Central memory CD8-positive, alpha-beta T cell (primary cell): ENCODE measurements at places on chromosomes 12 and 14.

- H3K27ac ChIP-seq = no peak overlapping the region
- no peaks in the 10 kb centered on the region for H3K27me3 ChIP-seq
- H3K4me1 ChIP-seq = no peaks in the 10 kb centered on the region
- peaks cover 1% of the 10 kb centered on the region for H3K36me3 ChIP-seq
These were observed 196.2 kb upstream of the ARHGAP5 start for GRCh38 chr14:31880935-31881334.

- H3K27me3 ChIP-seq = peaks cover 30% of the 10 kb centered on the region
- H3K36me3 ChIP-seq = no peaks in the 10 kb centered on the region
- H3K4me3 ChIP-seq = no peak overlapping the region
- DNase-seq = no peak
These were observed 47.5 kb downstream of the PRMT8 start for GRCh38 chr12:3538466-3539030.

- no peak overlapping the region for H3K27ac ChIP-seq
- no peaks in the 10 kb centered on the region for H3K36me3 ChIP-seq
- no peaks in the 10 kb centered on the region for H3K27me3 ChIP-seq
- DNase-seq = no peak
- peaks cover 15% of the 10 kb centered on the region for H3K4me1 ChIP-seq
These were observed 48.4 kb downstream of the ANAPC7 start for GRCh38 chr12:110355073-110355472.

- DNase-seq = no peak
- H3K36me3 ChIP-seq = no peaks in the 10 kb centered on the region
- H3K27ac ChIP-seq = no peak overlapping the region
- H3K4me1 ChIP-seq = peaks cover 21% of the 10 kb centered on the region
- H3K27me3 ChIP-seq = no peaks in the 10 kb centered on the region
These were observed 115.0 kb upstream of the PZP start for GRCh38 chr12:9323144-9323681.

DNA sequence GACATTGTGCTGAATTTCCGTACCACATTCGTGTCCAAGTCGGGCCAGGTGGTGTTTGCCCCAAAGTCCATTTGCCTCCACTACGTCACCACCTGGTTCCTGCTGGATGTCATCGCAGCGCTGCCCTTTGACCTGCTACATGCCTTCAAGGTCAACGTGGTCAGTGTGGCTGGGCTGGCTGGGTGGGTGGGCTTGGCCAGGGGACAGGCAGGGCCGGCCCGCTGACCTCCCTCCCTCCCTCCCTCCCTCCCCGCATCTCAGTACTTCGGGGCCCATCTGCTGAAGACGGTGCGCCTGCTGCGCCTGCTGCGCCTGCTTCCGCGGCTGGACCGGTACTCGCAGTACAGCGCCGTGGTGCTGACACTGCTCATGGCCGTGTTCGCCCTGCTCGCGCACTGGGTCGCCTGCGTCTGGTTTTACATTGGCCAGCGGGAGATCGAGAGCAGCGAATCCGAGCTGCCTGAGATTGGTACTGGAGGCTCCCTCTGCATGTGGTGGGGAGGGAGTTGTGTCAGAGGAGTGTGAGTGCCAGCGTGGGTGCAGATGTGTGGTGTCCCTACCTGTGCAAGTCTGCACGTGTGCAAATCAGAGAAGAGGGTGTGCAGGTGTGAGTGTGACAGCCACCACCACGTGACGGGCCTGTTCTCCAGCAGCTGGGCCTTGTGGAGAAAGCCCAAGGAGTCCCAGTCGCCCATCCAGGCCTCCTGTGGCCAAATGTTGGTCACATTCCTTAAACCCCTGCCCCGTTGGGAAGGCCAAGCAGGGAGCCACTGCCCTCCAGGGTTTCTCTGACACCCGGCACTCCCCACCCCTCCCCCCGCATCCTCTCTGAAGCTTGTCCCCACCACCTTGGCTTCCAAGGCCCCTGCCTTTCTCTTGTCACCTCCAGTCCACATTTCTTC is 5.3 kb downstream of the KCNH3 start:
- peaks cover 12% of the 10 kb centered on the region for H3K4me1 ChIP-seq
- H3K36me3 ChIP-seq = no peaks in the 10 kb centered on the region
- peaks cover 28% of the 10 kb centered on the region for H3K27me3 ChIP-seq
- no peak overlapping the region for H3K4me3 ChIP-seq
- no peak overlapping the region for H3K27ac ChIP-seq
- DNase-seq = no peak

- H3K27ac ChIP-seq = no peak overlapping the region
- no peaks in the 10 kb centered on the region for H3K4me1 ChIP-seq
- H3K27me3 ChIP-seq = no peaks in the 10 kb centered on the region
These were observed 61.0 kb upstream of the PTHLH start for GRCh38 chr12:28033538-28033915.

GRCh38 chr14:98721061-98721460 is 550.9 kb downstream of the BCL11B start:
- no peak for DNase-seq
- H3K27ac ChIP-seq = no peak overlapping the region
- H3K4me1 ChIP-seq = peaks cover 8% of the 10 kb centered on the region

DNA sequence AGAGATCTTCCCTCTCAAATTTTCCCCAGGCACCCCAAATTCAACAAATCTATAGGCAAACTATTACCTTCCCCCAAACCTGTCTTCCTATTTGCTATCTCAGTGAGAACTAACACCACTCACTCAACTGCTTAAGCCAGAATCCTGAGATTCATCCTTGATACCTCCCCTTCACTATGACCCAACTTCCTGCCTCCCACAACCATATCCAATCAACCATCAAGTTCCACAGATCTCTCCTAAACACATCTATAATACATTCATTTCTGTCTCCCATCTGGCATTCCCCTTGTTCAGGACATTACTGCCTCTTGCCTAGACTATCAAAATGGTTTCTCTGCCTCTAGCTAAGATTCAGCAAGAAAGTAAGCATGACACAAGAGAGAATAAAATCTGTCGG is 21.3 kb downstream of the YAF2 start:
- no peaks in the 10 kb centered on the region for H3K36me3 ChIP-seq
- no peak for DNase-seq
- H3K27ac ChIP-seq = peak overlapping the region; percentile 8

GRCh38 chr12:111170543-111170942 is 198.4 kb downstream of the PHETA1 start:
- peaks cover 71% of the 10 kb centered on the region for H3K27me3 ChIP-seq
- no peaks in the 10 kb centered on the region for H3K36me3 ChIP-seq
- no peak overlapping the region for H3K4me3 ChIP-seq
- H3K4me1 ChIP-seq = no peaks in the 10 kb centered on the region
- no peak for DNase-seq

GRCh38 chr12:104482113-104482512 is 25.4 kb downstream of the CHST11 start:
- peaks cover 92% of the 10 kb centered on the region for H3K4me1 ChIP-seq
- peak overlapping the region; percentile 37 for H3K4me3 ChIP-seq
- peak overlapping the region; percentile 26 for H3K27ac ChIP-seq
- no peaks in the 10 kb centered on the region for H3K27me3 ChIP-seq
- no peak for DNase-seq

GRCh38 chr14:88500611-88501010 is 54.2 kb downstream of the PTPN21 start:
- no peaks in the 10 kb centered on the region for H3K4me1 ChIP-seq
- H3K4me3 ChIP-seq = no peak overlapping the region
- H3K27ac ChIP-seq = no peak overlapping the region
- no peaks in the 10 kb centered on the region for H3K36me3 ChIP-seq

DNA sequence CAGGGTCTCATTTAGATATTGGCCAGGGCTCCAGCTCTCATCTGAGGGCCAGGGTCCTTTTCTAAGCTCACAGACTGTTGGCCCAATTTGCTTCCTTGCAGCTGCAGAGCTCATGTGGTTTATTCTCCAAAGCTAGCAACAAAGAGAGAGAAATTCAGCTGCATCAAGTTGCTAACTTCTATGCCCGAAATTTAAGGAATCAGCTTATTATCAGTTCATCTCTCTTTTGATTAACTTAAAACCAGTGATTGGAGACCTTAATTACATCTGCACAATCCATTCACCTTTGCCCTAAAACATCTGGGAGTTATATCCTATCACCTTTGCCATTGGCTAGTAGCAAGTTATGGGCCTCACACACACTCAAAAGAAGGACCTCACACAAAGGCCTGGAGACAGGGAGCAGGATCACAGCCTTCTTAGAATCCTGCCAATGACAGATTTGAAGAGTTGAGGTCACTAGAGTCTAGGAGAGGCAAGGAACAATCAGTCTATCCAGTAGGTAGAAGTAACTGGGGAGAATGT is 258.8 kb upstream of the GARIN6 start:
- no peak for DNase-seq
- no peak overlapping the region for H3K4me3 ChIP-seq
- H3K4me1 ChIP-seq = no peaks in the 10 kb centered on the region

- no peak overlapping the region for H3K27ac ChIP-seq
- peaks cover 11% of the 10 kb centered on the region for H3K4me1 ChIP-seq
- H3K36me3 ChIP-seq = no peaks in the 10 kb centered on the region
- peak overlapping the region; percentile 17 for H3K4me3 ChIP-seq
- DNase-seq = no peak
- peaks cover 73% of the 10 kb centered on the region for H3K27me3 ChIP-seq
These were observed 5.7 kb upstream of the SLC38A4 start for GRCh38 chr12:46831335-46832129.

DNA sequence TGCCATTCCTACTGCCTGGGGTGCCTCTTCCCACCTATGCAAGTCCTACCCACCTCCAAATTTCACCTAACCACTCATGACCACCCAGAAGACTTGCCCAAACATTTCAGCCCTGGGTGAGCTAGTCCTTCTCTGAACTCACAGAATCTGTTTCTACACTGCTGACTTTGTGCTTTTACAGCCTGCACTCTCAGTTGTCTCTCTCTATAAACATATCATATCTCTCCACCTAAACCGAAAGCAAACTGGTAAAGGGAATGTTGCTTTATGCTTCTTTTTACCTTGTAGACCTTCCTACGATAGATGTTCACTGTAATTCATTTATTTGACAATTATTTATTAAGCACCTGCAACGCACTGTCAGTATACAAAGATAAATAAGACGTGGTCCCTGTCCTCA is 38.1 kb upstream of the RNASE3 start:
- DNase-seq = no peak
- H3K36me3 ChIP-seq = peaks cover 2% of the 10 kb centered on the region
- H3K27me3 ChIP-seq = peaks cover 29% of the 10 kb centered on the region
- no peak overlapping the region for H3K4me3 ChIP-seq
- peaks cover 9% of the 10 kb centered on the region for H3K4me1 ChIP-seq
- no peak overlapping the region for H3K27ac ChIP-seq

- no peaks in the 10 kb centered on the region for H3K4me1 ChIP-seq
- no peak overlapping the region for H3K4me3 ChIP-seq
- H3K36me3 ChIP-seq = peaks cover 2% of the 10 kb centered on the region
- DNase-seq = no peak
These were observed 72.2 kb downstream of the SPTB start for GRCh38 chr14:64807551-64807950.

- H3K36me3 ChIP-seq = no peaks in the 10 kb centered on the region
- DNase-seq = no peak
- no peaks in the 10 kb centered on the region for H3K27me3 ChIP-seq
- no peaks in the 10 kb centered on the region for H3K4me1 ChIP-seq
- H3K27ac ChIP-seq = no peak overlapping the region
- H3K4me3 ChIP-seq = no peak overlapping the region
These were observed 53.6 kb downstream of the RTN1 start for GRCh38 chr14:59816941-59817340.

- no peaks in the 10 kb centered on the region for H3K27me3 ChIP-seq
- no peak for DNase-seq
- H3K27ac ChIP-seq = no peak overlapping the region
- H3K36me3 ChIP-seq = peaks cover 3% of the 10 kb centered on the region
These were observed 6.4 kb downstream of the ETV6 start for GRCh38 chr12:11655842-11656241.

DNA sequence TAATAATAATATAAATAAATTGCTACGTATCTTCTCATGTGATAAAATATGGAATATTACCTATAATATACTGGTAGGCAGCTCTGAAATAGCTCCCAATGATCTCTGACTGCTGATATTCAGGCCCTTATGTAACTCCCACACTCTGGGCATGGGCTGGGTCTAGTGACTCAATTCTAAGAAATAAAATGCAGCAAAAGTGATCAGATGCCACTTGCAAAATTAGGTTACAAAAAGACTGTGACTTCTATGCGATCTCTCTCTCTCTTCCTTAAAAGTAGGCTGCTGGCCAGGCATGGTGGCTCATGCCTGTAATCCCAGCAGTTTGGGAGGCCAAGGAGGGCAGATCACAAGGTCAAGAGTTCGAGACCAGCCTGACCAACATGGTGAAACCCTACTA is 10.3 kb upstream of the CACNB3 start:
- no peaks in the 10 kb centered on the region for H3K27me3 ChIP-seq
- no peaks in the 10 kb centered on the region for H3K36me3 ChIP-seq
- no peak overlapping the region for H3K27ac ChIP-seq
- no peak for DNase-seq
- no peak overlapping the region for H3K4me3 ChIP-seq

DNA sequence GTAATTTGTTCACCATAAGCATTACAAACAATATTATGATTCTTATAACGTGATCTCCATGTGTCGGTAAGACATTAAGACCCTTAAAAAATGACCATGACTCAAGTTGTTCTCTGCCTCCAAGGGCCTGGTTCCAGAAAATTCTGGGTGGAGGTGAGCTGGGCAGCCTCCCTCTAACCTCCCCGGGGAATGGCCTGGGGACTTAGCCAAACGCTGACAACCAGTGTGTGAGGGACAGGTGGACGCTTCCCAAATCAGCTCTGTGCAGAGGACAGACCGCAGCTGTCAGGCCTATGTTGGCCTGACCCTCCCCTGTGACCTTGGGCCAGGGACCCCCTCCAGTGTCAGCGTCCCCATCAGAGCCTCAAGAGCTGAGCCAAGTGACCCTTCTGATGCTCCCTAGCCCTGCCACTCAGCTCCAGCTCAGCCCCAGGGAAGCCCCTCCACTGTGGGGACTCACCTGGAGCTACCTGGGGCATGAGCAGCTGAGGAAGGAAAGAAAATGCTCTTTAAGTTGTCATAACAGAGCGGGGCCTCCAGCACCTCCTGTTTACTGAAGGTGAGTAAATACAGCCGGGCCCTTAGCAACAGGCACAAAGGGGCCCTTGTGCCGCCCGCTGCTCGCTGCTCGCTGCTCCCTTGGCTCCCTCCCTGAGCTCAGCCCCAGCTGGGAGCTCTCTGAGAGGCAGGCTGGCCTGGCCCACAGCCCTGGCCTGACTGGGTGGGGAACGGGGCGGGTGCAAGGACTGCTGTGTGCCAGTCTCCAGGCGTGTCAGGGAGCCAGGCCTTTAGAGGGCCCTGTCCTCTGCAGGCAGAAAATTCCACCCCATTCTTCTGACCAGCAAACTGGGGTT is 116.6 kb downstream of the CALM1 start:
- DNase-seq = no peak
- H3K36me3 ChIP-seq = peaks cover 2% of the 10 kb centered on the region
- no peak overlapping the region for H3K4me3 ChIP-seq
- H3K27me3 ChIP-seq = peaks cover 25% of the 10 kb centered on the region
- no peak overlapping the region for H3K27ac ChIP-seq

- H3K4me1 ChIP-seq = peaks cover 13% of the 10 kb centered on the region
- DNase-seq = no peak
- no peaks in the 10 kb centered on the region for H3K36me3 ChIP-seq
- no peaks in the 10 kb centered on the region for H3K27me3 ChIP-seq
- H3K27ac ChIP-seq = no peak overlapping the region
- no peak overlapping the region for H3K4me3 ChIP-seq
These were observed 30.8 kb upstream of the COL2A1 start for GRCh38 chr12:48034835-48035805.
